ENCODE measurements at places on chromosomes 3 and 15.

GRCh38 chr15:84888639-84889038, 4.2 kb downstream of the SLC28A1 start:
- no peak for DNase-seq

- no peak for DNase-seq
These were observed 75.5 kb downstream of the PEX5L start for GRCh38 chr3:179961071-179961702.

GRCh38 chr3:143040261-143040879, 39.0 kb downstream of the U2SURP start:
- DNase-seq = no peak

DNA sequence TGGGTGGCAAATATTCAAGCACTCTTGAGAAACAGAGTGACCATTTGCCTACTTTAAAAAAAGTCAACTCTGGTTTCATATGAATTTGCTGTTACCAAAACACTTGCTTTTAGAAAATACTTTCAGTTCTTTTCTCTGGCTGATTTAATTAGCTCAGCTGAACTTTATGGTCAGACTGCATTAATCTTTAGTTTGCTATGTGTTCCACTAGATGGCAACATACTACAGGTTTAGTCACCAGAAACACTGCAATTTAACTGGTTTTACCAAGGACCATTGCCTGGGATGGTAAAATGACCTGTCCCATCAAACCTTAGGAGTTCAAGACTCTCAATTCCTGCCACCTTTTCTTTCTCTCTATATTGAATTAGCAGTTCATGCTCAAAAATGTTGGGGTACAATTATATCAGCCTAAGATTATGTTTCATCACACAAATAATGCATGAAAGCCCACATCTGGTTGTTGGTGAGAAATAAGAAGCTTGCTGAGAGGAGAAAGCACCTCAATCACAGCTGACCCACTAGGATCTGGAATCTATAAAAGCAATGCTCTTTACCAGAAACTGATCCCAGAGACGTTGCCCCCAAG, 14.2 kb downstream of the EIF4E3 start:
- no peak for DNase-seq

- no peak for DNase-seq
These were observed 110.8 kb upstream of the NDN start for GRCh38 chr15:23797747-23798446.

GRCh38 chr3:13013994-13014754, 59.1 kb downstream of the IQSEC1 start:
- DNase-seq = no peak
